ENCODE measurements at places on chromosomes 7 and 10.

- DNase-seq, result no peak
Measured at GRCh38 chr7:15681631-15682030, 4.9 kb downstream of the MEOX2 start.

GRCh38 chr7:147771344-147771743 is 819.2 kb upstream of the C7orf33 start:
- no peak for DNase-seq

DNA sequence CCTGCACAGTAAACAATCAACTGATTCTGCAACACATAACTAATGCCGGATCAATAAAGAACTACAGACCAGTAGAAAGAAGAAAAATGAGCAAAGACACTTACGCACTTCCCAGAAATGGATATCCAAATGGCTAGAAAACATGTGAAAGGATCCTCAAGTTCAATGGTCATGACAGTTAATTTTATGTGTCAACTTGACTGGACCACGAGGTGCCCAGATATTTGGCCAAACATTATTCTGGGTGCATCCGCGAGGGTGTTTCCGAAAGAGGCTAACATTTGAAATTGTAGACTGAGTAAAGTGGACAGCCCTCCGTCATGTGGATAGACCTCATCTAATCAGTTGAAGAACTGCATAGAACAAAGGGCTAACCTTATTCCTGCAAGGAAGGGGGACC is 102.0 kb downstream of the SFMBT2 start:
- DNase-seq, result no peak

- DNase-seq, result no peak
Measured at GRCh38 chr7:147904219-147904576, 686.4 kb upstream of the C7orf33 start.

DNA sequence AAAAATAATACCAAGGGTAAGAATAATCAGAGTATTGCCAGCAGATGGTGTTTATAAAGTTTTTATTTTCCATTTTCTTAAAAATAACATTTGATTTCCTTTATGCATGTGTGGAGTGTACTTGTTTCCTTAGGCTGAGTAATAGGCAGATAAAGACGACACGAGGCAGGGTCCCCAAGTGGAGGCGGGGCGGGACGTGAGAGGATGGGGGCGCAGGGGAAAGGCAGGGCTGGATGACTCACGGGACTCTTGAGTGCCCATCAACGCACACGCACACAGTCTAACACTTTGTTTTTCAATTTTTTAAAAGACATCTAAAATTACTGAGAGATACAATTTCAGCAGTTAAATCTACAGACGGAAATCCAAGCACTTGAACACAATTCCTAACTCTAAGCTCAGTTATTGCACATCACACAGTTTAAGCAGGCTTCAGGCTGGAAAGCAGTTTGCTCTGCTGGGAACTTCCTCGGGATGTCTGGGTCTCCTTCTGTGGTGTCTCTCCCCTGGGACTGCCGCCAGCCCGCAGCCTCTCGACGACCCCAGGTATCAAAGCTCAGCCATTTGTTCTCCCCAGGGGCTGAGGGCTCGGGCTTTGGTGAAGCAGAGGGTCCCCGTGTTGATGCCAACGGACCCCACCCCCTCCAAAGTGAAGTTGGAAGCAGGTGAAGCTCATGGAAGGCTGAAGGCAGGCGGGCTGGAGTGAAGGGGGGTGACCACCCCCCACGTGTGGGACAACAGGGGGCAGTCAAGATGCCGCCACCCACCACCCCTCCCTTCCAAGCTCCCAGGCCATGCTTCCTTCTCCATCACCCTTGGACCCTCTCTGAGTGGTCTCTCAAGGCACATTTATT is 29.1 kb downstream of the SPOCK2 start:
- DNase-seq, result no peak

- DNase-seq, result peak; percentile 86
Measured at GRCh38 chr7:37092548-37092947, 356.1 kb downstream of the ELMO1 start.

DNA sequence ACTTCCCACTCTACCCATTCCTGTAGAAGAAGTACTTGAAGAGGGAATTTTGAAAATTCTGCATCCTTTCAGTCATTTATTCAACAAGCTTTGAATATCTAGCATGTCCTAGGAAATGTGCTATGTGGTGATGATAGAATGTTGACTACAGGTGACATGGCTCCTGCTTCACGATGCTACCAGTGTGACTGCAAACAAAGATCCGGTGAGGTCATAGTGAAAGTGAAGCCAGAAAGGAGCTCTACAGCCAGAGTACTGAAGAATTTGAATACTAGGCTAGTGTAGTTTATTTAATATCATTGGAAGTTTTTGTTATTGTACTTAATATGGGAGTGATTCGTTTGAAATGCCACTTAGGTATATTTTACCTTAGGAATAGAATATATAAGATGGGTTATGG is 348.1 kb downstream of the TFEC start:
- no peak for DNase-seq

- no peak for DNase-seq
Measured at GRCh38 chr7:134533288-134533771, 6.0 kb downstream of the AKR1B10 start.

DNA sequence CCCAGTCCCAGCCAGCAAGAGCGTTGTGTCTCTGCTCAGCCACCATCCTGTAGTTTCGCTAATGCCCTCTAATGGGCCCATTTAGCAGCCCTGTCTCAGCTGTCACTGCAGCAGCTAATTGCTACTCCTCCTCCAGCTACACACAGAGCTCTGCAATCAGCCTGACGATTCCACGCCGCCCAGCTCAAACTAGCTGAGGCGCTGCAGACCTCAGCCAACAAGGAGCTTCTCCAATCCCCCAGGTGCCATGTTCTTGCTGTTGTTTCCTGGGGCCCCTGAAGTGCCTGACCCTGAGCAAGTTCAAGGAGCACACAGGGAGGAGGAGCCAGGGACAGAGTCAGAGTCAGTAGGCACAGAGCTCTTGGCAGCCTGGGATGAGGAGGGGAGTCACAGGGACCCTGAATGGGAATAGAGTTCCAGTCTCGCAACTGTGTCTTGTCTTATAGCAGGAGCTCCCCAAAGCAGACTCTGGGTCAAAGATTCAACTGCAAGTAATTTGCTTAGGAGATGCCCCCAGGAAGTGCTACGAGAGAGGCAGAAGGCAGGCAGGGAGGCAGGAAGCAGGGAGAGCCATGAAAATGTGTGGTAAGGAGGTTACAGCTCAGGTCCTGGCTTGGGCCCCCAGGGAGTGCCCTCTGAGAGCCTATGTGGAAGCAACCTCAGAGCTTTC is 135.8 kb upstream of the UNC5B start:
- no peak for DNase-seq

- DNase-seq, result no peak
Measured at GRCh38 chr10:88428442-88428841, 154.7 kb downstream of the RNLS start.

GRCh38 chr10:122981066-122981464 is 864 bp downstream of the PSTK start:
- peak; percentile 38 for DNase-seq

- DNase-seq, result no peak
Measured at GRCh38 chr7:129830949-129831348, 121.8 kb downstream of the UBE2H start.

GRCh38 chr10:102791754-102792395 is 45.3 kb downstream of the CYP17A1 start:
- no peak for DNase-seq

GRCh38 chr10:14815681-14816080 is 22.2 kb downstream of the CDNF start:
- no peak for DNase-seq

- no peak for DNase-seq
Measured at GRCh38 chr10:1370298-1370697, 314.1 kb downstream of the WDR37 start.

GRCh38 chr7:64879800-64880199 is 23.3 kb upstream of the ZNF273 start:
- DNase-seq, result no peak

DNA sequence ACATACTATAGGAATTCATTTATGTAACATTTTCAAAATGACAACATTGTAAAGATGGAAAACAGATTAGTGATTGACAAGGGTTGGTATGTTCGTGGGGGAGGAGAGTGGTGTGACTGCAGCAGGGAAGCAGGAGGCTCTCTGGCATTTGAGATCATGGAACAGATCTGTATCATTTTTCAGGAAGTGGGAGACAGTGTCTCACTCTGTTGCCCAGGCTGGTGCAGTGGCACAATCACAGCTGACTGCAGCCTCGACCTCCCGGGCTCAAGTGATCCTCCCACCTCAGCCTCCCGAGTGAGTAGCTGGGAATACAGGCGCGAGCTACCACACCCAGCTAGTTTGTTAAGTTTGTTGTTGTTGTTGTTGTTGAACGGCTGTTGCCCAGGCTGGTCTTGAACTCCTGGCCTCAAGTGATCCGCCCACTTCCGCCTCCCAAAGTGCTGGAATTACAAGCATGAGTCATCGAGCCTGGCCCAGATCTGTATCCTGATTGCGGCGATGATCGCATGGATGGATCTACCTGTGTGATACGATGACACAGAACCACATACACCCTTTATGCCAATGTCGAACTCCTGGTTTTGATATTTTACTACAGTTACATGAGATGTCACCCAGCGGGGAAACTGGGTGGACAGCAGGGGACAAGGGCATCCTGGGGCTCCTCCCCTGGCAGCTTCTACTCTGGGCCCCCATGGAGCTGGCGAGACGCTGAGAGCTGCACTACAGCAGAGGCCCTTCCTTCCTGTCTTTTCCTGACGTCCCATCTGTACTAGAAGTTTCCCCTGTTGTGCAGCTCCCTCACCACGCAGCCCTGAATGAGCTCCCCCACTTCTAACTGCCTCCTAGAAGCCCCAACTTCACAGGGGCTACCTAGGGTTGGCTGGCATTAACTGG is 12.3 kb upstream of the CYTH3 start:
- DNase-seq, result no peak

GRCh38 chr10:44939691-44940401 is 19.8 kb upstream of the RASSF4 start:
- peak; percentile 56 for DNase-seq

DNA sequence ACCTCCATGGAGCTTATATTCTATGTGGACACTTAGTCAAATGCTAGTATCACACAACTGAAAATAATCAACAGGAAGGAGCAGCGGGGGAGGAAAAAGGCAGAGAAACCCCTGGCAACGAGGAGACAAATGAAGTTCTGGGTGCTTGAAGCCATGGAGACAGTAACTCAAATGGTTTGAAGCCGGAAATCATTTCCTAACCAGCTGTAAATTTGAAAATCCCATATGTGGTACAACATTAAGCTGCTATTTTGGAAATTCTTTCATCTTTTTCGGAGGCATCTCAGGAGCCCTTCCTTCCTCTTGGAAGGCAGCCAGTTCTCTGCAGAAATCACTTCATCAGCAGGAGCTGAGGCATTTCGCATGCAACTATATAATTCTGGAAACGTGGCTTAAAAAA is 91.4 kb downstream of the PPP1R3C start:
- peak; percentile 39 for DNase-seq

DNA sequence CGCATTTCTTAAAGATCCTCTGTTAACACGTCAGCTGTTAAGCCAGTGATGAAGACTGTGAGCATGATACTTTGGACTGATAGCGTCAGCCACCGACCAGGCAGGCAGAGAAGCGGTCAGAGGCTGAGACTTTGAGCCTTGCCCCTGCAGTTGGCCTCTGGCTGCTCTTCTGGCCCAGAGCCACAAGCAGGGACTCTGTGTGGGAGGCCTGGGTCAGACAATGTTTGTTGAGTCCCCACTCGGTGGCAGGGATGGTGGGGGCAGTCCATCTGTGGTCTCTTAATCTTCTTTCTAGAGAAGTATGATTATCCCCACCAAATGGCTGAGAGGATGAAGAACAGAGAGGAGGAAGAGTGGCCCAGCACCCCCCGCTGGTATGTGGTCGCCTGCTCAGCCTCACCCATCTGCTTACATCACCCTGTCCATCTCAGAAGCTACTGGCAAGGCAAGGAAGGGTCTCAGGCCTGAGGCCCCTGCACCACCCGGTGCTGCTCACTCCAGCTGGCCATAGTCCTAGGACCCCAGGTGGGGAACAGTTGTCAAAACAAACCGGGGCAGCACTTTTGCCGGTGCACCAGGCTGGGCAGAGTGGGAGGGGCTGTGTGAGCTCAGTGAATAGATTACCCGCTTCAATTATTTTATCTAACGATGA is 202.9 kb downstream of the GRID1 start:
- DNase-seq, result no peak

DNA sequence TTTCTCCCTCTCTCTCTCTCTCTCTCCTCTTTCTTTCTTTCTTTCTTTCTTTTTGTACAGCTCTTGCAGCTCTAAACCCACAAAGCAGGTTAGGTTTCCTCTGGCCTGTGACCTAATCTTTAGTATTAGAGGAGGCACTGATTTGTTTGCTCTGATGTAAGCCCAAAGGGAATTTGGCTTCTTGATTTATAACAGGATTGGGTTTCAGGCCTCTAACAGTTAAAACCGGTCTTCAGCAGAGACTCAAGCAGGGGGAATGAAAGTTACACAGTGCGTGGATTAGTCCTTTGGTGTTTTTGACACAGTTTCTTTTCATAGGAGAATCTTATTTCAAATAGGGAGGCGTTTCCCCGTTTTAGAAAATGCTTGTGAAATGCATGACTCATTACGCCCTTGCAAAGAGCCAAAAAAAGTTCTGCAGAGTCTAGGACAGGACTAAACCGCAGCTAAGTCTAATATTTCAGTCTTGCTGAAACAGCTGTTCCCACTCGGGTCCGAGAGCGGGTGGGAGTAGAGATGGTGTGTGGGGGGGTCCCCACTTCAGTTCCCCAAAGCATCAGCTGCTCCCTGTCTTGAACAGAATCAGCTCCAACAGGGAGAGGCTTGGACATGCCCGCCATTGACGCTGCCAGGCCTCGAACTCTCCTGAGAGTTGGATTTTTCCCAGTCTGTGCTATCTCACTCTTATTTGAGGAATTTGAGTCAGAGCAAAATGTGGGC is 296.5 kb upstream of the PITRM1 start:
- peak; percentile 88 for DNase-seq

GRCh38 chr10:85045046-85045445 is 716.7 kb downstream of the CCSER2 start:
- DNase-seq, result no peak

- no peak for DNase-seq
Measured at GRCh38 chr10:1607466-1607865, 129.9 kb downstream of the ADARB2 start.

GRCh38 chr7:96827701-96828100 is 118.1 kb upstream of the SEM1 start:
- no peak for DNase-seq

DNA sequence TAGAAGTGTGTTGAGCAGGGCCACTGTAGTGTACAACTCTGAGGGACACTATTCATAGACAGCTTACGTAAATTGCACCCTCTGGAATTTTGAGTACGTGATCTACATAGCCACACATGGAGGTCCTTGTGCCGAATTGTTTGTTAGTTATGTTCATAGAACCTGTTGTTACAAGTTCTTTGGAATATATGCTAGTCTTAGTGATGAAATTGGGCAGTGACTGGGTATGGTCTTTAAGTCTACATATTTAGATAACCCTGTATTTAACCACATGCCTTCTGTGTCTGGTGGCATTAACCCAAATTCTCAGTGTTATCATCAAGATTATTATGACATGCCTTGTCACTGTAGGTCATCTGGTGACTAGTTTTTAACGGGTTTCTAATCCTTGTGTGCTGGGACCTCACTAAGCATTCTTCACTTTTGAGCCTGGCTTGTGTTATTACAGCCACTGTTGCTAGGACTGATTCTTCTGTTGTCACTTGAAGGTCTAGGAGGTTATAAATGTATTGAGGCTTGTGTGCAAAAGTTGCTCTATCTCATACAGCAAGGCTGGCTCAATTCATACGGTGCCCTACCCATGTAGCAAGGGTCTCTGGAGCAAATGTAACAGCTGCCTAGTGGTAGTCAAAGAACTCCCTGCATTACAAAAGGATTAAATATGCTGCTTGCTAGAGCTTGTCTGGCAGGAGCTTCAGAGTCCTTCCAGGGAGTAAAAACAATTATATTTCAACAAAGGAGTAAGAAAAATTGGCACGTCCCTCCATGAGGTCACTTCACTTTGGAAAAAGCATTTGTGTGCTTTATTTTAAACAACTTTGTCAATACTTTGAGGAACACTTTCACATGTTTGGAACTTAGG is 65.4 kb downstream of the CDK14 start:
- no peak for DNase-seq

All from suppressor macrophage treated with lipopolysaccharide for 1 hour (primary cell).